ENCODE measurements at places on chromosomes 5 and 9.

DNA sequence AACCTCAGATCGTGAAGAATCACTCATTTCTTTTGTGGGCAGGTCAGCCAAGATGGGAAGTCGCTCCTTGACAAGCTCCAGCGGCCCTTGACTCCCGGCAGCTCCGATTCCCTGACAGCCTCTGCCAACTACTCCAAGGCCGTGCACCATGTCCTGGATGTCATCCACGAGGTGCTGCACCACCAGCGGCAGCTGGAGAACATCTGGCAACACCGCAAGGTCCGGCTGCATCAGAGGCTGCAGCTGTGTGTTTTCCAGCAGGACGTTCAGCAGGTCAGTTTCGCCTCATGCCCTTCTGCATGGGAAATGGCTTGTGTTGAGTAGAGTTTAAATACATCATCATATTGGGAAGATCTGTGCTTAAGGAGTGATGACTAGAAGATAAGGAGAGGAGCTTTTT is 173.3 kb downstream of the TRIO start:
- no peak for DNase-seq

- no peak for DNase-seq
Observed at GRCh38 chr5:152556784-152557183, 151.7 kb upstream of the NMUR2 start.

DNA sequence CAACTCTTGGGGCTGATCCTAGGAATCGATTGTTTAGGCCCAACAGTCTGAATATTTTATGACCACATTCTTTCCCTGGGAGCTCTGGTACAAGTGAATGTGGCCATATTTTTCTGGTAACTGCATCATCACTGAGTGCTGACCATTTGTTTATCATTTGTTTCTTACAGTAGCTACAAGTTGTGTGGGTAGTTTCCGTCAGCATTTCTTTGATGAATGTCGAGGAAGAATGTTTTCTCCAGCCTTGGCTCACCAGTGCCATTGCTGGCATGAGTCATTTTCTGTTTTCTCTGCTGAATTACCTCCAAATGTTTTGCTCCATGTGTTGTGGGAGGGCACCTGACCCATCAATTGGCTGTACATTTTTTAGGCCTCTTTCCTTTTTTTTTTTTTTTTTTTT is 14.1 kb upstream of the CARD19 start:
- no peak for DNase-seq

DNA sequence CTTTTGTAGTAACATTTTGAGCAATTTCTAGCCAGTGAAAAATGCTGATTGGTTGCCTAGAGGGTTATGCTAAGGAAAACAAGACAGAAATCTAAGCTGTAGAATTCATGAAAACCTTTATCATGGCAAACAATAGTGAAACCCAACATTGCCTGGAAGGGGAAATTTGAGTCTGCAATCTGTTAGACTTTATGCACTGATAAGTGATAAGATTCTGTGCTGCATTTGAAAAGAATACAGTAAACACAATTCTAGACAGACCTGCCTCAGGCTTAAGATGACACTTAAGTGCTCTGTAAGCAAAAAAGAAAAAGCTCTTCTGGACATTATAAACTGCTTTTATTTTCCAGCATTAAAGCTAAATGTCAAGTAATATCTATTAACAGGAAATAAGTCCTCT is 519.3 kb downstream of the ISL1 start:
- DNase-seq = no peak

GRCh38 chr9:124098141-124098905 is 86.8 kb downstream of the LHX2 start:
- DNase-seq = no peak

DNA sequence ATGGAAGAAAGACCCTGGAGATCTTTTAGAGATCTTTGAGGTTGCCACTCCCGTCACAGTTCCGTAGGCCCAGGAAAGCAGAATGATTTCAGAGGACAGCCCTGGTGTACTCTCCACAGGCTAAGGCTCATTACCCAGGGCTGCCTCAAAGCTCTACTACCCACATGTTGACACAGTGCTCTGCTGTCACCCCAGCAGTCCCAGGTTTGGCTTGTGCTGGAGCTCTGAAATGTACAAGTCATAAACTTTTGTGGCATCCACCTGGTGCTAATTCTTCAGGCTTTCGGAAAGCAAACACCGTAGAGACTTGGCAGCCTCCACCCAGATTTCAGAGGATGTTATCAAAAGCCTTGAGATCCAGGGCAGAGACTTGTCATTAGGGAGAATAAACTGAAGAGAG is 136.5 kb downstream of the MTRR start:
- no peak for DNase-seq

- no peak for DNase-seq
Observed at GRCh38 chr5:79002374-79002773, 17.3 kb upstream of the ARSB start.

DNA sequence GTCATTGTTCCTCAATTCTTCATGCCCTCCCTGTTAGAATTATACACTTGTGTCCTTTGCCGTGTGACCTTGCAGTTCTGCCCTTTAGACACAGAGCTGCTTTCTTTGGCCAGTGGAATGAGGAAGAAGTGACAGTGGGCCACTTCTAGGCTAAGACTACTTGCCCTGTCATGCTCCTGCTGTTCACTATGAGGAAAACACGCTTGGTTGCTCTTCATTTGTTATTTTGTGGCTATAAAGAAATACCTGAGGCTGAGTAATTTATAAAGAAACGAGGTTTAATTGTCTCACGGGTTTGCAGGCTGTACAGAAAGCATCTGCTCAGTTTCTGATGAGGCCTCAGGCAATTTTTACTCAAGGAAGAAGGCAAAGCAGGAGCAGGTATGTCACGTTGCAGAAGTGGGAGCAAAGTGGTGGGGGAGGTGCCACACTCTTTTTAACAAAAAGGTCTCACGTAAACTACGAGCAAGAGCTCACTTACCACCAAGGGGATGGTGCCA is 279.1 kb upstream of the DMAC1 start:
- no peak for DNase-seq

DNA sequence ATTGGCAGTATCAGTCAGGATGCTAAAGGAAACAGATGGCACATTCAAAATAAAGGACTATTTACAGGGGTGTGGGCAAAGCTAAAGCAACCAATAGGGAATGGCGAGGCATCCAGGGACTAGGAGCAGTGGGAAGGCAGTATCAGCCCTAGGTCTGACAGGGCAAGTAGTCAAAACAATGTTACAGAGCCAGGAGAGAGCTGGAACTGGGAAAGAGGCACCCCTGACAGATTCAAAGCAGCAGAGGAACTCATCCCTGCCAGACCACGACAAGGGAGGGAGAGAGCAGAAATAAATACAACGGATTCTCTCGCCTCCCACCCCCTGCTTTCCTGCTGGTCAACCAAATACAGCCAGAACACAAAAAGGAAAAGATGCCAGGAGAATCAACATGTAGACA is 371.5 kb downstream of the NR2F1-AS1 start:
- DNase-seq = no peak

DNA sequence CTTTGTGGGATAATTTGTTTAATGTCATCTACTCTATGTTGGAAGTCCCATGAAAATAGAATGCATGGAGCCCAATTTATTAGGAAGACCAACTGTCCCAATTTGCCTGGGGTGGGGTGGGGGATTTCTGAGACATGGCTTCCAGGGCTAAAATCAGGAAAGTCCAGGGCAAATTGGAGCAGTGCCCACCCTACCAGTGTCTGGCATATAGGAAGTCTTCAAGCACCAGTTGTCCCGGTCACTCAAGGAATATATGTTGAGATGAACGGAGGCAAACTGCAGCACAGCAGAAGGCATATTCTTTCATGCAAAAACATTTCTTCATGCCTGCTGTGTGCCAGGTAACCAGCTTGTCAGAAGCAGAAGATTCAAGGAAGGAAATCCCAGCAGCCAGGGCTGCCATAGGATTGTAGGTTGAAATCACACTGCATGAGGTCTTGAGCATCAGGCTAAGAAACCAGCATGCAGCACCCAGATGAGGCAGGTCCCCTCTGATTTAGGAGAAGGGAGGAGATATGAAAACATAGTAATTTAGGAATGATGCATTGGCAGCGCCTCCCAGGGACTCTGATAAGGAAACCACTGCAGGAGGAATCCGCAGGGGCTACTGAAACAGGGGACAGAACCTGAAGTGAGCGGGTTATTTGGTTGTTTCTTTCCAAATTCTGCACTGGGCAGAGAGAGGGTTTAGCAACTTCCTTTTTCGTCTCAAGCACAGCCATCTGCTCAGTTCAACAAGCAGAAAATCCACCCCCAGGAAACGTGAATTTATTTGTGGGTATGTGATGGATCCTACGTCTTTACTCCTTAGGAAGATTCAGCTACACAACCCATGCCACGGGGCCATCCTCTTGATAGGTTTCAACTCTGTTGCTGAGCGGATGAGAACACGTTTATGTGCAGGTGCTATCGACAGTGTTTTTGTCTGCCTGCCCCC is 112.6 kb upstream of the CPEB4 start:
- DNase-seq = no peak

GRCh38 chr9:130461218-130461630 is 16.5 kb downstream of the ASS1 start:
- peak; percentile 62 for DNase-seq

- DNase-seq = no peak
Observed at GRCh38 chr9:111980398-111980797, 83.8 kb downstream of the UGCG start.

GRCh38 chr9:17882688-17883594 is 304.1 kb downstream of the SH3GL2 start:
- DNase-seq = no peak

DNA sequence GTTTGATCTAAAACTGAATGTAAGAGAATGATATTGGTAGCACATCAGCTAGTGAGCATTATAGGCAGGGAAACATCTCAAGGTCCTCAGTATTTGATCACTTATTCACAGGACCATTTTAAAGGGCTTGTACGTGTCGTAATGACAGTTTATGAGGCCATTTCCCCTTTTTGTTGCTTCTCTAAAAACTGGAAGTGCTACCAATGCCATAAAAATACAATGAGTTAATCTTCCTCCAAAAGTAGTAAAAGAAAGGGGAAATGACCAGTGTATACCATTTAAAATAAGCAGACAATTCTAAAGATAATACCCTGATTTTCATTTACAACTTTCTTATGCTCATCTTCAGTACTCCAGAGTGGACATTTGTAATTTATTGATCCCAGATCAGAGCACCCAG is 285.8 kb upstream of the PCSK5 start:
- DNase-seq = no peak

GRCh38 chr5:32298059-32298415 is 14.7 kb downstream of the MTMR12 start:
- no peak for DNase-seq

DNA sequence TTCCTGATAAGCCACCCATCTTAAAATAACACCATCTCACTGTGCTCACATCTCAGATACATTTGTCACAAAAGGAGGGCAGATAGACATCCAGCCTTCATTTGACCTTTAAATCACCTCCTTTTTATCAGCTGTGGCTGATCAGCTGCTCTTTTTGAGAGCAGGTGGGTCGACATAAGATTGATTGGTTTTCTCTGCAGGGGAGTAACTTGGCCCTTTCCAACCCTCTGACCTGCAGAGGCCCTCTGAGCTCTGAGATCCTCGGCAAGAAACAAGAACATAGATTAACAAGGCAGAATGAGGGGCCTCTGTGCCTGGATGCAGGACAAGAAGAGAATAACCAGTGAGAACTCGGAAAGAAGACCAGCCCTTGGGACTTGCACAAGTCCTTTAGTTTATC is 33.5 kb upstream of the GLRA1 start:
- DNase-seq = no peak

- DNase-seq = no peak
Observed at GRCh38 chr5:129631961-129632360, 115.9 kb upstream of the MINAR2 start.

GRCh38 chr9:90201766-90202165 is 440.9 kb downstream of the DIRAS2 start:
- no peak for DNase-seq

DNA sequence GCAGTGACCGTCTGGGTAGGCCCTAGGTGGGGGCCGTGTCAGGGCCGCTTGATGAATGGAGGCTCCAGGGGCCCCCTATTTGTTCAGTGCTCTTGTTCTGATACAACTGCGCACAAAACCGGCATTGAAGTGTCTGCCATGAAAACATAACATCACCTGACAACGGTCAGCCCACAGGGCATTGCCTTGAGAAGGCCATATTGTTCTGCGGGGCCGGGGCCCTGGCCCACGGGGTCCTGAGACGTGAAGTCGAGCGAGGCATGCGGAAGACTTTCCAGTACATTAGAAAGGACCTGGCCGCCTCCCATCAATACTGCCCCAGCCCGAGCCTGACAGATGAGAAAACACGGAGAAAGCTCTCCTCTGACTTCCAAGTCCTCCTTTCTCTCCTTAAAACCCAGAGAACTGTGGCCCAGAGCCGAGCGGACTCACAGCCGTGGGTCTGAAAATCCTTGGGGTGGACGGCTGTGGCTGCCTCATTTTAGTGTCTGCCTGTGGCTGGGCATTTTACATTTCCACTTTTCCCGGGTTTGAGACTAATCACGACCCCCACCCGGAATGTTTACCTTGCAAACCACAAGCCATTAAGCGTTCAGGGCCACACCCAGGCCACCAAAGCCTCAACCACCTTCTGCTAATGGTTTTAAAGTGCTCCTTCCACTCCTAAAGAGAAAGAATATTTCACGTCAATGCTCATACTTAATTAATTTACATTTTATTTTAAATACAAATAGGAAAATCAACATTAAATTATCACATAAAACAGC is 391.0 kb upstream of the IRX2 start:
- DNase-seq = no peak

GRCh38 chr9:4936277-4936676 is 48.8 kb upstream of the JAK2 start:
- no peak for DNase-seq

DNA sequence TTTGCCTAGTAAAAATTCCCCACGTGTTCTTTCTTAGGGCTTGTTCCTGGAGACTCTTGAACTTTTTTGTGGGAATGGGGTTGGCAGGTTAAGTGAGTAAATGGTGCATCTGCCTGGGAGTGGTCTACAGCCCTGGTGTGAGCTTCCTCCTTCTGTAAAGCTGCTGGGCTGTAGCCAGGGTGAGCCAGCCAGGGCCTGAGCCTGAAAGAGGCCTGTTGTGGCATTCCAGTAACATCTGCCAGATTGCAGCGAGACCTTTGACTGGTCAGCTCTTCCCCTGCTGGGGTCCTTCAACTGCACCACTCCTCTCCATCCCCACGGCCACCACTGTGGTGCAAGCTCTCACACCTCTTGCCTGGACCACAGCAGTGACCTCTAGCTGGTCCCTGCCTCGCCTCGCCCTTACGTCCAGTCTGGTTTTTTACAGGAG is 47.5 kb downstream of the SLC22A5 start:
- no peak for DNase-seq

DNA sequence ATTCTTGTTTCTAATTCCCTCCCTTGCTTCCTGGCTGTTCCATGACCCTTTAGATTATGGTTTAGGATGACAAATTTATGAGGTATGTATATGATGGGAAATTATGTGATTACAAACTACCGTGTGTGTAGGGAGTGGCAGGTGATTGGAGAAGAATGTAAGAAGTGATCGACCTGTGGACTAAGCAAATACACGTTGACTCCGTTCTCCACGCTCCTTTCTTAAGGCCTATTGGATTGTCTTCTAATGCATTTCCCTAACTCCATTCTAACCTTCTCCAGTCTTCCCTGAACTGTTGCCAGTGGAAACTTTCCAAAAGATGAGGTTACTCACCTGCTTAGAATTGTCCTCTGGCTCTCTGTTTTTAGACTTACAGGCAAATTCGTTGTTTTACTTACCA is 36.6 kb downstream of the MVB12B start:
- DNase-seq = no peak

GRCh38 chr9:7467186-7467585 is 332.4 kb downstream of the DMAC1 start:
- DNase-seq = no peak

GRCh38 chr9:70603020-70603411 is 188.6 kb upstream of the KLF9 start:
- no peak for DNase-seq

Data from CD8-positive, alpha-beta T cell (primary cell).